Lung microvascular endothelial cell (primary cell): ENCODE measurements at places on chromosomes 1 and 21. TPM values are rescaled to one million over a fixed set of nuclear protein-coding genes. Genes with fewer than 3 reads are reported as not detected.

Gene ATF3
- 0.87 and 1.2 TPM in 2 replicates for total RNA-seq

DNA sequence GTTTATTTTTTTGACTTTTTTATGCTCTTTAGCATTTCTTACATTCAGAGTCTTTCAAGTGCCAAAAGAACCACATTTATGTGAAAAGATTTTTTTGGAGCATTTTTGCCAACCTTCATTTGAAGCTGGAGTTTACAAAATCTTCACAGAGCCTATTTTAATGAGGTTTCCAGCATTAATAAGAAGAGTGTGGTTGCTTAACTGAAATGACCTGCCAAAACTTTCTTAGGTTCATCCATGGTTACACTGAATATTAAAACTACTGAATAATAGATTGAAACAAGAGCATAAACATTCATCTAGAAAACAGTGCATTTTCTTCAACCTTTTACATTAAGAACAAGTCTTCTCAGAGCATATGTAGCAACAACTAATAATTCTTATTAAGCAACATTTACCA lies 672.3 kb upstream of the CXADR start:
- DNase-seq = no peak

DNA sequence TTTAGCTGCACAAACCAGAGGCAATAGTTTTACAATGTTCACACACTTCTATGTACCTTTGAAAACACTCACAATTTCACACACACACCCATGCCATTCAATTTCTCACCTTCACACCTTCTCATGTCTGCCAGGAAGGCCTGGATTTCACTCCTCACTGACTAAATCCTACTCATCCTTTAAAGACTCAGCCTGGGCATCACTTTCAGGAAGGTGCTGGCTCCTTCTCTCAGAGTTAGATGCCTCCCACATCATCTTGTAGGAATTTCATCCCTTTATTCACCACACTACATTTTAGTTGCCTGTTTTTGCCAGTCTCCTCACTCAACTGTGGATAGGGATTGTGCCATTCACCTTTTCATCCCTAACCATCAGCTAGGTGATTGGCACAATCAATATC lies 2.3 kb downstream of the IL20 start:
- no peak for DNase-seq

DNA sequence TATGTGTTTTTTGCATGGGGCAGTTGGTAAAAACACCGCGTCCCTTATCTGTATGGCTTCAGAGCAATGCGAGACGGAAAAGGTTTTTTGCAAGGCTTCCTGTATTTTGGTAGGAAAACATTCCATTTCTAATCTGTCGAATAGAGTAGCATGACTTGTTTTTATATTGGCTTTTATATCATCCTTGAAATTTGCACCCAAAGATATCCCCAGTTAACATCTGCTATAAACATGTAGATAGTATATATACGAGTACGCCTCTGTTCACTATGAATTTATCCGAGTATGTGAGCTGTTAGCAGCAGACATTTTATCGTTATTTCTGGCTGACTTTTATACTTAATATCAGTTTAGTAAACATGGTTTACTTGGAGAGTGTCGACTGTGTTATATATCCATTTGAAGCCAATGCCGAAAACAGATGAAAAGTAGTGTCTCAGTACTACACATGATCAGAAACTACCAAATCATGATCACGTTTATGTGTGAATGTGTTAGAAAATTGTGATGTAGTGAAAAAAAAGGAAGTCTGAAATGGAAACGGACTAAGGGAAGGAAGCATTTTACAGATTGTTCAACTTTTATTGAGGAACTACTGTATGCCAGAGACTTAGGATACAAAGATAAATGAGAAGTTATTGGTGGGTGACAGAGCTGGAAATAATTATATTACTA lies 1.0 kb downstream of the LEPR start:
- DNase-seq = peak; percentile 75

DNA sequence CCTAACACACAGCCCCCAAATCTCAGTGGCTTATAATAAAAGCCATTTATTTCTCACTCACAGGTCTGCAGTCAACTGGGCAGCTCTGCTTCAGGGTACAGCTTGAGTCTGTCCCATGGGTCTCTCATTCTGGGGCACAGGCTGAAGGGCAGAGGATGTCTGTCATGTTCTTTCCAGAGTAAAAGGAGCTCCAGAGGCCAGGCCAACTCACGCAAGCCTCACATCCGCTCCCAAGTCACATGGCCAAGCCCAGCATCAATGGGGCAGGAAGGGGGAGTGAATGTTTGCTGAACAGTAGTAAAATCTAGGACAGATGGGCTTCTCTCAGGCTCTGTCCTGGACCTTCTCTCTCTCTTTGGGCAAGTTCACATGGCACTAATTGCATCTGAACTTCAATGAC lies 7.1 kb upstream of the SSBP3 start:
- DNase-seq = peak; percentile 92

- no peak for DNase-seq
Measured at GRCh38 chr1:38097284-38097898, 50.8 kb upstream of the POU3F1 start.

Gene RASSF5
- total RNA-seq = under 0.01 and 0.22 TPM in 2 replicates

Gene HIVEP3
- 0.87 and 1.8 TPM in 2 replicates for total RNA-seq

GRCh38 chr1:19797827-19798226 lies 1.9 kb downstream of the TMCO4 start:
- DNase-seq = no peak

- no peak for DNase-seq
Measured at GRCh38 chr1:241579434-241579833, 47.3 kb downstream of the KMO start.

Gene S100PBP
- 10.2 and 13.5 TPM in 2 replicates for total RNA-seq

Gene PALMD
- 22.2 and 30.3 TPM in 2 replicates for total RNA-seq

- DNase-seq = no peak
Measured at GRCh38 chr1:87034351-87034750, 119.9 kb downstream of the HS2ST1 start.

Gene CFAP107
- total RNA-seq = not detected in 2 replicates

DNA sequence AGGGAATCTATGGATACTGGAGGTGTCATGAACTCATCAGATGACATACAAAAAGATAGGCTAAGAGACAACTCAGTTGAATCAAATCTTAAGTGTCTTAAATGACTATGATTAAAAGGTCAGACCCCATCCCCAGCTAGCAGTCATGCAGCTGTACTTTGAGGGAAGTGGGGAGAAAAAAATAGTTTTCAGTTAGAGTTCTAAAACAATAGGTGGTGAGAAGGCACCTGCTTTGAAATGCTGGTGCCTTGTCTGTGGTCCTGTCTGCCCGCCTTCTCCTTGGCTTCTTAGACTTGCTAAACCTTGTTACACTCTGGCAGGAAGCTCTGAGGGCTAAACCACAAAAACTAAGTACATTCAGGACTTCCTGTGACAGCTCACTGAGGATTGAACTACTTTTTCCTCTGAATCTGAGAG lies 15.3 kb downstream of the CD2 start:
- DNase-seq = peak; percentile 46

- no peak for DNase-seq
Measured at GRCh38 chr1:167486090-167486824, 32.1 kb downstream of the CD247 start.

Gene SLC39A1
- 80.0 and 117 TPM in 2 replicates for total RNA-seq

GRCh38 chr1:170134521-170134920 lies 11.2 kb upstream of the NTMT2 start:
- no peak for DNase-seq

GRCh38 chr1:228081578-228082213 lies 812 bp upstream of the ARF1 start:
- DNase-seq = peak; percentile 24
